ENCODE measurements at places on chromosomes 4 and X.

- no peak for DNase-seq
Measured at GRCh38 chrX:13212191-13212651, 107.6 kb downstream of the ATXN3L start.

DNA sequence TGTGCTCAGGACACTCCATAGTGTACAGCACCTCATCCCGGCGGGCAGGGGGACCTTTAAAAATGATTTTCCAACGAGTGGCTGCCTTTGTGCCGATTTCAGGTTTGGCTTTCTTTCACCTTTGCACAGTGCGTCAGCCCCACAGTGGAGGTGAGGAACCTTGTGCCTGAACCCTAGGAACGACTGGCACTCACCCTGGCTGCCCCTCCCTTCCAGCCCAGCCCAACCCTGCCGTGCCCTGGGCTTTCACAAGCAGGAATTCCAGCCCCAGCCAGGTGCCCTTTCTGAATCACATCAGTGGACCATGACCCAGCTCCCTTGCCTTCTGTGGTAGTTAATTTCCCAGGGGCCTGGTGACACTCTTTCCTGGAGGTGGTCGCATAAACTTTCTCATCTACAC lies 1.3 kb downstream of the TMEM164 start:
- no peak for DNase-seq

- no peak for DNase-seq
Measured at GRCh38 chrX:13940671-13941070, 89.0 kb downstream of the GEMIN8 start.

DNA sequence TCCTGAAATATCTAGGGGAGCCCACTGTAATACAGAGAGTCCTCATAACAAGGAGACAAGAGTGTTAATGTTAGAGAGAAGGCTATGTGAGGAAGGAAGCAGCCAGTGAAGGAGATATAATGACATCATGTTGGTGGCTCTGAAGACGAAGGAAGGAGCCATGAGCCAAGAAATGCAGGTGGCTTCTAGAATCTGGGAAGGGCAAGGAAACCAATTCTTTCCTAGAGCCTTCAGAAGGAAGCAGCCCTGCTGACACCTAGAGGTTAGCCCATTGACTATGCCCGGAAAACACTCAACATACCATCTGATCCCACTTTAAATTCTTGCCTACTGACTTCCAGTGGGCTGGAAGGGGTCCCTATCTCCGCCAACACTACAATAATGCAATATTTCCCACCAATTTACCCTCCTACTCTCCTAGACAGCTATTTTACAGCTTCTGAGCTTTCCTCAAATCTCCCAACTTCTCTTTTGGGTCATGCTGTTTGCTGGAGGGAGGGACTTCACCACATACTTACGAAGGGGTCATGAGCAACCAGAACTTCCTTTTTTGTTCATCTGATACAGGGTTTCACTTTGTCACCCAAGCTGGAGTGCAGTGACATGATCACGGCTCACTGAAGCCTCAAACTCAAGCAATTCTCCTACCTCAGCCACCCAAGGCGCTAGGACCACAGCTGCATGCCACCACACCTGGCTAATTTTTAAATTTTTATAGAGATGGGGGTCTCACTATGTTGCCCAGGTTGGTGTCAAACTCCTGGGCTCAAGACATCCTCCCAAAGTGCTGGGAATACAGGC lies 25.2 kb upstream of the G3BP2 start:
- no peak for DNase-seq

DNA sequence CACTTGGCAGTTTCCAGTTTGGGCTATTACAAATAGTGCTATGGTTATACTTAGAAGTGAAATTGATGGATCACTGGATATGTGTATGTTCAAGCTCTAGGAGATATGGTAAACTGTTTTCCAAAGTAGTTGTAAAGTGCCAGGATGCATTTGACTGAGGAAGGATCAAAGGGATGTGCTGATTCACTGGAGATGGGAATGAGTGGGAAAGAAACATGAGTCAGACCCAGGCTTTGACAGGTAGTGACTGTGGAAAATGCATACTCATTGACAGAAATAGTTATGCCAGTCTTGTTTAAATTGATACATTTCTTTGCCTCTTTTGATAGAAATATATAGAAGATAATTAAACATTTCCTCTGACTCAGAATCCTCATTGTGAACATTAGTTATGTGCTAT lies 77.9 kb downstream of the CEP135 start:
- no peak for DNase-seq

- no peak for DNase-seq
Measured at GRCh38 chr4:174362340-174362739, 78.6 kb downstream of the CEP44 start.

- no peak for DNase-seq
Measured at GRCh38 chrX:75061701-75062100, 94.4 kb downstream of the ABCB7 start.

GRCh38 chrX:146181858-146182257 lies 364.2 kb downstream of the SLITRK2 start:
- no peak for DNase-seq

GRCh38 chr4:54228056-54228527 lies 1.0 kb upstream of the PDGFRA start:
- peak; percentile 25 for DNase-seq

DNA sequence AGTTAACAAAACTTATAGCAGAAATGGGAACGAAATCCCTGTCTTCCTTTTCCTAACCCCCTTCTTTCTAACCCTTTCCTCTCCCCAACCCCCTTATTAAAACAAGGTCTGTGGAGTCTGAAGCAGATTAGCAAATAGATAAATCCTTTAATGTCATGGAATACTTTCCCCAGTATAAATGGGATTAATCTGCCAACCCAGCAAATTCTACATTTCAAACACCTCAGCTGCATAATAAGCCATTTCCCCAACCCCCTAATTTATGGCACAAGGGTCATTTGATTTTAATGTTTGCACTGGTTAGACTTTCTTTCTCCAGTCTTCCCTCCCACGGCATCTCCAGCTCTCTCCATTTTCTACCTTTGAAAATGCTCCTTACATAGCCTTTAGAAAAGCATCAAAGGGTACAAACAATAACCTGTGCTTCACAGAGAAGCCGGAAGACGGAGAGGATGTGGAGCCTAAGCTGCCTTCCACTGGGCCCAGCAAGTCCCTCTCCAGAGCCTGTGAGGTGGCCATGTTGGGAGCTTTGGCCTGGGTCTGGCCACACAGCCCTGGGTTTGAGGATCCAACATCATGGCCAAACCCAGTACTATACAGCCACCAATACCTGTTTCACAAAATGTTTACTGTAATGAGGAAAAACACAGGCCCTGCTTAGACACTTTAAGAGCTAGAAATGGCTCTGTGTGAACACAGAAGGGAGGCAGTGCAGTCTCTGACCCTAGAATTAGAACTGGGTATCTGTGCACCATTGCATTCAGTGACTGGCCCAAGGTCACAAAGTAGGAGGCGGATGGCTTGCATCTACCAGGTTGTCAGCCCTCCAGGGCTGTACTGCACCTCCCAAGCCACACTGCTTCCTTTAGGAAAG lies 56.9 kb upstream of the SPRY1 start:
- no peak for DNase-seq

DNA sequence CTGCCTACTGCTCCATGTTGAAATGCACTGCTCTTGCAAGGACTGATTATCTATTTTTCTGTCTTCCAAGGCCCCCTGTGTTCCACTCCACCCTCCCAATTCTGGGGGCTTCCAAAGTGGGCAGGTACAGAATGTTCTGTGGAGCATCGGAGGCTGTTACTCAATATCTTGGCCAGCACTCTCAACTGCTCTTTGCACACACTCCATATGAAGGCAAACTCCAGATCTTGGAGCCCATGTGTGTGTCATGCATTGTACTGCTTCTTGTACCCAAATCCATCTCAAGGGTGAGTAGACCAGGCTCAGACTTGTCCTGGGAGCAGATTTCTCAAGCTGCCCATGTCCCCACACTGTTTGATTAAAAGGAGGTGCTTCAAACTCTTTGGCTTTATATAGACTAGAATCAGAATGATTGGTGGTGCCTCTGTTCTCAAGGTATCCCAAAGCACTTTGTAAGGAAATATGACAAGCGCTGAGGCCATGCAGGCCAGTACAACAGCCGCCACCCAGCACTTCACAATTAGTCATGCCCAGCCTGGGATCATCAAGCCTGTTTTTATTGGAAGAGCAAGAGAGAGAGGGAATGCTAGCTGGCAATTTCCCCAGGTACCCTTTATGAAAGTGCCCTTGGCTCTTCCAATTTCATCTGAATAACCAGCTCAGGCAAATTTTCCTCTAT lies 44.3 kb downstream of the AR start:
- no peak for DNase-seq

DNA sequence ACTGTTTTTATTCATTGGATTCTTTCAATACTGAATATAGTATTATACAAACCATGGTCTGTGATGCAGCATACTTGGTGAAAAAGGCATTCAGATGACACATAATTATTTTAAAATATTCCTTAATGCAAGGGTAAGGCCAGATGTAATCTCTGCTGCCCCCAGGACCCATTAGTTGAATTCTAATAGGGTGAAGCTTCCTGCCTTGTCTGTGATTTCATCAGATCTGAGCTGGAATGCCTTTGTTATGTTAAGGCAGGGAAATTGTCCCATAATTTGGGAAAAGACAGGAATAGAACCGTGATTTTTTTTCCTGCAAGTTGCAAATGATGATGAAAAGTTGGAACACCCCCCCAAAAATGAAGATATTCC lies 26.1 kb downstream of the ZRSR2 start:
- DNase-seq, result no peak

- DNase-seq, result no peak
Measured at GRCh38 chr4:25088093-25088952, 57.6 kb upstream of the LGI2 start.

DNA sequence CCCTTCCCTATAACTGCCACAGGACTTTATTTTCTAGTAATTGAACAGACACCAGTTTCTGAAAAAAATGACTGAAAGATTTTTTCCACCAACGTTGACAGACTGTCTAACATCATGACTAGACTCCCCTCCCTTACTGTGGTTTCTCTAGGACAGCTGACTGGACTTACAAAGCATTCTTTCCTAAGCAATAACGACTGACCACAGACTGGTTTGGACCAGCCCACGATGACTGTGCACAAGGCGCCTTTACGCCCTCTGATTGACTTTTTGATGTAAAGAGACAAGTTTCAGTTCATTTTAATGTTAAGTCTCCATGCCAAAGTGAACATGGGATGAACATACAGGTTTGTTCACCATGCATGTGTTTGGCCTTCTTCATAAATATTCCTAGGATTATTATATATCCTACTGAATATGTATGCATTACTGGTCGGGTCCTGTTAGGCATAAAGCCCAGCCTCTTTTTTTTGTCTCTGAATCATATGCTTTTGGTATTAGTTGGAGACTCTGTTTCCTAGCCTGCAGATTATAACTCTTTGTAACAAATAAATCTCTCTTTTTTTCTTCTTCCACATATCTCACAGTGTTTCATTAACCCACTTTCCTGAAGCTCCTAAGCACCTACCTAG lies 50.5 kb upstream of the UGT2B4 start:
- DNase-seq, result no peak

DNA sequence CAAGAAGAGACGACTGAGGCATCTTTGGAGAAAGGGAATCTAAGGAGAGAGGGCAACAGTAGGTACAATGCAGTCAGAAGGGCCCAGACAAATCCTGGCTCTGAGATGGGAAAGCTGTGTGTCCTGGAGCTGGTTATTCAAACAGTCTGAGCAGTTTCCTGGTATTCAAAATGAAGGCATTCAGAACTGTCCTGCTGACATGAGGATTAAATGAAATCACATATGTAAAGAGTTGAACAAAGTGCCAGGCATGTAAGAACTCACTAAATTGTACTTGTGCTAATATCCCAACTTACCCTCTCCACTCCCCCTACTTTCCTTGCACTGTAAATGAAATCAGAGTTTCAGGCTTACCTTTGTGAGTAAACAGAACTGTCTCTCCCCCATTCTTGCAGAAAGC lies 60.9 kb upstream of the LDB2 start:
- no peak for DNase-seq

DNA sequence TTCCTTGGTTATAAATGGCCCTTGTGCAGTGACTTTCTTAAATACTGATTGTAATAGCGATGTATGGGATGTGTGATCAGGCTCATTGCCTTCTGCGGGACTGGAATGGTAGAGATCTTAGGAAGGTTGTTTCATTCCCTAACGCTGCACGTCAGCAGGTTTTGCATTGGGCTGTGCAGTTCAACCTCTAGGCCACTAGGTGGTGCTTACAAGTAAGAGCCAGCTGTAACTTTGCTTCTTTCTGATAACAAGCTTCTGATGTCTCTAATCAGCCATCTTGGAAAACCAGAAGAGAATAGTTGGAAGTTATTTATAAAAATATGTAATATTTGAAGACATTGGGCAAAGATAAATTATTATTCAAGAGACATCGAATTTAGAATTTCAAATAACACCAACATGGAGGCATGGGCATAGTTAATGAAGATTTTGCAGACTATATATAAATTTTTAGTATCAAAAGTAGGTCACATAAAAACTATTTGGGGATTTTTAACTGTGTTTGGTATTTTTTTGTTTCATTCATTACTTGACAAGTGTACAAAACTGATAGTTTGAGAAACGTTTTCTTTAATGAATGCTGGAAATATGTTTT lies 339.7 kb upstream of the PCDH7 start:
- no peak for DNase-seq

- no peak for DNase-seq
Measured at GRCh38 chrX:33831211-33831610, 300.9 kb downstream of the FAM47A start.

DNA sequence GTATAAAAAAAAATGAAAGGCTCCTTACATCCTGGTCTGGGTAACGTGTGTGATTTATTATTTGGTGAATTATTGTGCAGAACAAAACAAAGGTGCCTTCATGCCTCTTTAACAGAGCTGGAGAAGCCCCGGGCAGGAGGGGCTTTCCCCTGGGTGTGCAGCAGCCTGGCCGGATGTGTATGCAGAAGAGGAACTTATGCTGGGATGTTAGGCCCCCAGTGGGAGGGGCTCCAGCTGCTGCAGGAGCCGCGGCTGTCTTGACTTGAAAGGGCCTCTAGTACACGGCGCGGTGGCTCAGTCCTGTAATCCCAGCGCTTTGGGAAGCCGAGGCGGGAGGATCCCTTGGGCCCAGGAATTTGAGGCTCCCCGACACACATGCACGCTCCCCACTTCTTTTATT lies 16.0 kb downstream of the CCNQ start:
- no peak for DNase-seq

DNA sequence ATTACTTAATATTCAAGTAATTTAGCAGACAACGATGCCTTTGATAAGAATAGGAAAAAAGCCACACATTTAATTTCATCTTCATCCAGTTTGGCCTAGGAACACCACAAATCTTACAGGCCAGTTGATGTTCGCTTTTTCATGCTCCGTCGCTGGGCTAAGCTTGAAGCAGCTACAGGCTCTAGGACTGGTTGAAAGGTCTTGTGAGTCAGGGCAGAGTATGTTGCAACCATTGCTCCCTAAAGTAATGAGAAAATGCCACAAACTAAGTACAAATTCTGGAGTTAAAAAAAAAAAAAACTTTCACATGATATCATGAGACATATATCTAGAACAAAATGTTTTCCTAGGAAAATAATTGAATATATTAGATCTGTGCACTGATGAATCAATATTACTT lies 123.8 kb downstream of the RPS6KA6 start:
- no peak for DNase-seq
